ENCODE measurements at places on chromosomes 2 and 18. TPM values are rescaled to one million over a fixed set of nuclear protein-coding genes. Genes with fewer than 3 reads are reported as not detected.

DNA sequence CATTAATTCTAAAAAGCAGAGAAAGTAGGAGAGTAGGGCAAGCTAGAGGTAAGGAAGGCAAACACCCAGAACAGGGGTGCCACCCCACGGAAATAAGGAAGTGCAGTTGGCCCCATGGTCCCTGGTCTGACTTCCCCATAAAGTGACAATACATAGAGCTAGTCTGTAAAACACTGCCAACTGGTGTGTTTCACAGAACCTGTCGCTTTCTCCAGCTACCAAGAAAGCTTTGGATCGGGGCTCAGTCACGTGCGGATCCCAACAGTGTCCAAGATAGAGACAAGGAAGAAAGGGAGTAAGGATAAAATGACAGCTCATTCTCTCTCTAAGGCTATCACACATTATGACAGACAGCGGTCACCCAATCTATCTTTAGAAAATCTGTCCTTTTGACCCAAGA lies 36.4 kb downstream of the TBC1D8 start:
- peak overlapping the region; percentile 90 for H3K27ac ChIP-seq
- H3K36me3 ChIP-seq: no peaks in the 10 kb centered on the region
- no peaks in the 10 kb centered on the region for H3K27me3 ChIP-seq
- peaks cover 32% of the 10 kb centered on the region for H3K4me1 ChIP-seq

EVX2 gene
- not detected for total RNA-seq

DNA sequence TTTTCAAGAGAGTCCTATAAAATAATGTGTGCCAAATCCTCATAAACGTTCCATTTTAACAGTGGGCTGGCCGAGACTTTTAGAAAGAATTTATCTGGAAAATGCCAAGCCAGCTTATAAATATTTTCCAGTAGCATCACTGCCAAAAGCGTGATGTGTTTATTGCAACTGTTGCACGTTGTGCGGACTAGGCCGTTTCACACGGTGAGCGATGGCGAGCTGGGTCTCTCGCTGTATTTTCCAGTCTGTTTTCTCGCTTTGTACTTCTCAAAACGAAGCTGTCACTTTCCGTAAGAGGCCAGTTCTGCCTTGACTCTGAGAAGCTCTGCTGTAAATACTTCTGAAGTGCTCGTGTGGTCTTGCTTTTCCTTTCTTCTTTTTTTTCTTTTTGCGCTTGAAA lies 65.0 kb upstream of the ZNF236 start:
- DNase-seq: no peak

DNA sequence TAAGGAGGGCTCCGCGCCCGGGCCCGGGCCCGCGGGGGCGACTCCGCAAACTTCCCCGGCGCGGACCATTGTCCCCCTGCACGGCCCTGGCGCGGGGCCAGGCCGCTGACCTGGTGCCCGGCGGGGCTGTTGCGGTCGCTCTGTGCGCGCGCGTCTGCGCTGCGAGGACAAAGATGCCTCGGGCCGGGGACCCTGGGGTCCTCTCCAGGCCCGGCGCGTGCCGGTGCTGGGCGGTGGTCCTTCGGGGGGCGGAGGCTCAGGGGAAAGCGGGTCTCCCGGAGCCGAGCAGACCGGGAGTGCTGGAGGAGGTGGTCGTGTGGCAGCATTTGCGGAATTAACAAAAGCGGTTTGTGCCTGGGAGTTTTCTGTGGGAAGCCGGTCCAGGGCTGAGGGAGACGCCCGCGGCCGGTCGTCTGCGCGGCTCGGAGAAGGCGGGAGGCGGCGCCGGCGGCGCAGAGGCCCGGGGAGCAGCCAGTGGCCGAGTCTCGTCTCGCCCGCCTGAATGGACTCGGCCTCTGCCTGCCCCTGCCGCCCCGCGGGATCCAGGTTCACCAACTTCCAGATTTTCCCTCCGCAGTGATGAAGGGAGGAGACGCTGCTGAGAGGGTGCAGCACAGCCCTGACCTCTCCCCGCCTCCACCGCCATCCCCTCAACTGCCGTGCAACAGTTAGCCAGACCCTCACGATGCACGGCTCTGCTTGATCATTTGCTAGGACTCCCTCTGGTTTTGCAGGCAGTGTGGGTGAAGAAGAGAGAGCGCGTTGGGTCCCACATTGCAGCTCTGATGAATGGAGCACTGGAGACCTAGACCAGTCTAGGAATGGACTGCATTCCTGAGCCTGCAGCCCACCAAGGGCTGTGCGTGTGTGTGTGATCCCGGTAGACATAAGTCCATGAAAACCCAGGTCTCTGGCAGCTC lies 705 bp downstream of the EFR3B start:
- peaks cover 2% of the 10 kb centered on the region for H3K36me3 ChIP-seq
- peaks cover 4% of the 10 kb centered on the region for H3K27me3 ChIP-seq
- peak overlapping the region; percentile 91 for H3K4me3 ChIP-seq
- peak; percentile 38 for DNase-seq
- H3K4me1 ChIP-seq: no peaks in the 10 kb centered on the region
- H3K27ac ChIP-seq: no peak overlapping the region

- H3K36me3 ChIP-seq: no peaks in the 10 kb centered on the region
- H3K4me1 ChIP-seq: no peaks in the 10 kb centered on the region
- H3K27ac ChIP-seq: no peak overlapping the region
- DNase-seq: no peak
- H3K4me3 ChIP-seq: no peak overlapping the region
- H3K27me3 ChIP-seq: no peaks in the 10 kb centered on the region
These were observed 88.7 kb upstream of the XPO1 start for GRCh38 chr2:61626827-61627226.

GRCh38 chr2:193966590-193966989 lies 1690.4 kb upstream of the SLC39A10 start:
- H3K36me3 ChIP-seq: no peaks in the 10 kb centered on the region
- no peak overlapping the region for H3K27ac ChIP-seq
- H3K4me3 ChIP-seq: no peak overlapping the region
- H3K27me3 ChIP-seq: no peaks in the 10 kb centered on the region

DNA sequence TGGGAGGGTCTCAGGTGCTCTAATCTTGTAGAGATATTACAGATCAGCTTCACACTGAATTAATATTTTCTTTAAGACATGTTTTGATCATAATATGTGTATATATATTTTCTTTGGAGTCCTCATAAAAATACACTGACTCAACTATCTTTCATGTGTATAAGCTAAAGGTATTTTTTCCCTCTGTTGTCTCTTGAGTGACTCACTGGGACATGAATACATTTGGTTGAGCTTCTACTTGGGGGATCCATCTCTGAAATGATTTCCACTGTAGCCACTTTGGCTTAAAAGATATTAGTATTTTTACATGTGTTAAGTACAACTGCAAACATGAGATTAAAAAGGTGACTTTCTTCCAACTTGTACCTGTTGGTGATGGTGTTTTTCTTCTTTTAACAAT lies 140.8 kb downstream of the TTN start:
- no peak overlapping the region for H3K4me3 ChIP-seq
- DNase-seq: no peak
- no peak overlapping the region for H3K27ac ChIP-seq

DNA sequence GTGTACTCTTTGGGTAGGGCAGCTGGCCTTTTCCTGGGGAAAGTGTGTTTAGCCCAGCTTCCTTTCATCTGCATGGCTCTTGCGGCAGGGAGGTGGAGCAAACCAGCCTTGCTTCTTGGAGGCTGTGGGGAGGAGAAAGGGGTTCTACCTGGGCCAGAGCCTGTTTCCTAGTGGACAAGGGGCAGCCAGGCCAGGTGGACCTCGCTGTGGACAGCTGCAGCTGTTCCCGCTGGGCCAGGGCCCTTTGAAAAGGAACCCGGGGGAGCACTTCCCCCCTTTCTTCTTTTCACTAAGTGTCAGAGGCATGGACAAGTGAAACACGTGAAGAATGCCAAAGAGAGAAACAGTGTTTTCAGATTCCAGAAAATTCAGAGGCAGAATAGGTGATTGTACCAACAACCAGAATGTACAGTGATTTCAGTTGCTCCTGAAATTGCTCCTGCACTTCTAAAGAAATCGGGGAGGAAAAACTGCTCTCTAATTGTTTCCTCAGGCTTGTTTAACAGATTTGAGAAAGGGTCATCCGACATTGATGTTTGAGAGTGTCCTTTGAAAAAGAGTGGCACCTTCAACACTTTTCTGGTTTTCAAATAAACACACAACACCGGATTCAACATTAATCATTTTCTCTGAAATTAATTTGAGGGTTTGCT lies 3.9 kb downstream of the GLI2 start:
- peak overlapping the region; percentile 90 for H3K4me3 ChIP-seq
- H3K36me3 ChIP-seq: peaks cover 2% of the 10 kb centered on the region
- H3K27ac ChIP-seq: peak overlapping the region; percentile 11
- peak; percentile 59 for DNase-seq

DNA sequence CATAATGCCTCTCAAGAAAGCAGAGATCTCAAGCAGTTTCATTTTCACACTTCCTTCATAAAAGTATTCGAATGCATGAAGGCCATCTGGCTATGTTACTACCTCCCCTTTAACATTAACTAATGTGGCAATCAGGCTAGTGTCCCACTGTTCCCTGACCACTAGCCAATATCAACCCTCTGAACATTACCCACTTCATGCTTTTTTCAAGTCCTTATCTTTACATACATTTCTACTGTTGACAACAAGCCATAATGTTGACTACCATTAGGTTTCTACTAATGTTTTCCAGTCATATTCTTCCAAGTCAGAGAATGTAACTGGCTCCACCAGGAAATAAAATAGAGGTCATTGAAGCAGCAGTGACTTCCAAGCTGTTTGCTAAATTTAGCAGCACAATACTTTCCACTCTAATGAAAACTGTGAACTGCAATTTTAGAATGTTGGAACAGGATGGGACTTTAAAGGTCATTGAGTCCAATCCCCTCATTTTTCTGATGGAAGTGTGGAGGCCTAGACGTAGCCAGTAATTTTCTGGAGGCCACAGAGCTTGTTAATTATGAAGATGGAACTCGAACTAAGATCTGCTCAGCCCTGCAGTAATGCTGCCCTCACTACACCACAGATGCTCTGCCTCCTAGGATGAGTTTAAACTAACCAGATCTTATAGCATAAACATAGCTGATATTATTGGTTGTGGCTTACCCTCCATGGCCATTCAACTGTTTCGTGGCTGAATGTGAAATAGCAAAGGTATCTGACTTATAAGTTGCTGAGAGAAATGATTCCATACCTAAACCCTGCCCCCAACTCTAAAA lies 630 bp upstream of the PPP1R1C start:
- H3K27me3 ChIP-seq: no peaks in the 10 kb centered on the region
- no peak overlapping the region for H3K4me3 ChIP-seq
- no peaks in the 10 kb centered on the region for H3K36me3 ChIP-seq
- DNase-seq: no peak

DNA sequence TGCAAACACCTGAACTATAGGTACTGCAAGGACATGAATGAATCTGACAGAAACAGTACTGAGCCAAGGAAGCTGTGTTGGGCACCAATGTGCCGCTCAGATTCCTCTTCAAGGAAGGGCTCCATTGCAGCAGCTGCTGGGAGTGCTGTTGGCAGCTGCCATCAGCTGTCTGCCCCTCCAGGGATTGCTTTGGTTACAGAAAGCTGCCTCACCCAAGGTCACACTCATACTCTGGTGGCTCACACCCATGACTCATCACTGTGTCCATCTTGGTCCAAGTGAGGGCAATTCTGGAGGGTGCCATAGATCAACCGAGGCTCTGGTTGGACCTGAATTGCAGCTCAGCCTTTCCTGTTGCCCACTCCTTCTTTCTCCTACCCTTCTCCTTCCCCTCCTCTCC lies 24.4 kb upstream of the TRPM8 start:
- no peaks in the 10 kb centered on the region for H3K27me3 ChIP-seq
- no peak for DNase-seq
- H3K36me3 ChIP-seq: no peaks in the 10 kb centered on the region
- H3K4me1 ChIP-seq: no peaks in the 10 kb centered on the region
- H3K4me3 ChIP-seq: no peak overlapping the region

UGT1A10 gene
- total RNA-seq: not detected

NCL gene
- total RNA-seq: 1,269 TPM

GRCh38 chr2:173760553-173760952 lies 204.6 kb downstream of the SP3 start:
- peaks cover 9% of the 10 kb centered on the region for H3K4me1 ChIP-seq
- no peak for DNase-seq
- H3K36me3 ChIP-seq: no peaks in the 10 kb centered on the region

DNA sequence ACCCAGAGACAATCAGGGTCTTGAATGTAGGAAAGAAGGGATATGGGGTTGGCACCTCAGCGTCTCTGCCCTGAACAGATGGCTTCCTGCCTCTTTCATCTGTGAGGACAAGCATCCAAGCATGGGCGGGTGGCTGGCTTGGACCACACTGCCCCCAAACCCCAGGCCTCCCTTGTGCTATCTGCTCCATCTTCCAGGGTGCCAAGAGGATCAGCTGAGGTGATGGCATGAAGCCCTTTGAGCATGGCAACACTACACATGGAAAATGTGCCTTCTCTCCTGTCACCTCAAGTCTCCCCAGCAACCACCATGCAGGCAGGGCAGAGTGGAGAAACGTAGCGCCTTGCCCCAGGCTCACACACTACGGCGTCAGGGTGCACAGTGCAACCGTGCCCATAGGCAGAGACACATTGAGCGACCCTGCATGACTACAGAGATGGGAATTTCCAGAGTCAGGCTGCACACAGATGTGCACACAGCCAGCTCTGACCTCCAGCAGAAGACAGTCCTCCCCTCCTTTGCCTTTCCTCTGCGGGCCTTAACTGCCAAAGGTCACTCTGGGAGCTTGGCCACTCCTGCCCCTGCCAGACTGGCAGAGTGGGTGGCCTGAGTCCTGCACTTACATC lies 1.5 kb downstream of the KCNIP3 start:
- no peak for DNase-seq
- no peaks in the 10 kb centered on the region for H3K4me1 ChIP-seq
- H3K27me3 ChIP-seq: no peaks in the 10 kb centered on the region
- H3K36me3 ChIP-seq: no peaks in the 10 kb centered on the region
- H3K27ac ChIP-seq: no peak overlapping the region

DNA sequence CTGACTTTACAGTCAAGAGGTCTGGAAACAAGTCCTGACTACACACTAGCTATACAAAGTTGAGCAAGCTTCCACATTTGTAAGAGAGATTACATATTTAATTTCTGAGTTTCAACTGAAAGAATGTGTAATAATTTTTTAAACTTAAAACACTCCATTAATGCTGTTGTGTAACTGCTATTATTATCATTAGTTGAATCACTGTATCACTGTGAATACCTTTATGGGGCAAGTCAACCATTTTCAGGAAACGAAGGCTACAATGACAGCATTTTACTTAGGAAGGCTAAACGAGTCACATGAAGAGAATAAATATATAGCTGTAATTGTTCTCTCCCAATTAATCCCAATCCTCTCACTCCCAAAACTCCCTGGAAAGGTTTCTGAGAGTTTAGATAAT lies 46.3 kb downstream of the TRIP12 start:
- no peak overlapping the region for H3K27ac ChIP-seq
- no peak for DNase-seq
- peaks cover 37% of the 10 kb centered on the region for H3K36me3 ChIP-seq
- no peak overlapping the region for H3K4me3 ChIP-seq
- no peaks in the 10 kb centered on the region for H3K4me1 ChIP-seq

- peak; percentile 51 for DNase-seq
- no peaks in the 10 kb centered on the region for H3K27me3 ChIP-seq
- H3K27ac ChIP-seq: no peak overlapping the region
These were observed 282.9 kb upstream of the TNP1 start for GRCh38 chr2:217142649-217143266.

GRCh38 chr2:20928617-20929016 lies 105.7 kb upstream of the LDAH start:
- no peak overlapping the region for H3K27ac ChIP-seq
- no peaks in the 10 kb centered on the region for H3K4me1 ChIP-seq
- DNase-seq: no peak
- H3K36me3 ChIP-seq: peaks cover 2% of the 10 kb centered on the region
- no peak overlapping the region for H3K4me3 ChIP-seq
